ENCODE measurements at places on chromosomes 1 and 21. TPM values are rescaled to one million over a fixed set of nuclear protein-coding genes. Genes with fewer than 3 reads are reported as not detected.

- H3K4me1 ChIP-seq: peaks cover 21% of the 10 kb centered on the region
- no peak overlapping the region for H3K4me3 ChIP-seq
- H3K27me3 ChIP-seq: no peaks in the 10 kb centered on the region
- H3K27ac ChIP-seq: no peak overlapping the region
- no peak for DNase-seq
These were observed 11.5 kb downstream of the TNFSF4 start for GRCh38 chr1:173195596-173196088.

DNA sequence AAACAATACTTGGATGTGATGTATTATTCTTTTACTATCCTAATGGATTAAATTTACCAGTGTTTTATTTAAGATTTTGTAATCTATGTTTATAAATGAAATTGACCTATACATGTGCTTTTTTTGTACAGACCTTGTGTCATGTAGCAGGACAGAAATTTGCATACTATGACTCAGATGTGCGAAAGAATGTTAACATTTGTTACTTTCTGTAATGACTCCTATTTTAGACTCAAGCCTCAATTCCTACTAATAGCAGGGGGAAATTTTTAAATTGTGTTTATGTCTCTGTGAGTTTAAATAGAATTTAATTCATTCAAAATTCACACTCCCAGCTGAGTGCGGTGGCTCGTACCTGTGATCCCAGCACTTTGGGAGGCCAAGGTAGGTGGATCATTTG is 21.8 kb upstream of the RIMKLA start:
- H3K27me3 ChIP-seq: peaks cover 36% of the 10 kb centered on the region
- H3K27ac ChIP-seq: no peak overlapping the region
- no peak for DNase-seq
- H3K36me3 ChIP-seq: no peaks in the 10 kb centered on the region
- no peak overlapping the region for H3K4me3 ChIP-seq

GJA5 gene
- not detected for total RNA-seq

- no peak overlapping the region for H3K4me3 ChIP-seq
- H3K4me1 ChIP-seq: peaks cover 12% of the 10 kb centered on the region
- no peak overlapping the region for H3K27ac ChIP-seq
- H3K27me3 ChIP-seq: no peaks in the 10 kb centered on the region
- no peak for DNase-seq
- H3K36me3 ChIP-seq: peaks cover 29% of the 10 kb centered on the region
These were observed 55.0 kb downstream of the CAMSAP2 start for GRCh38 chr1:200793677-200794076.

DNA sequence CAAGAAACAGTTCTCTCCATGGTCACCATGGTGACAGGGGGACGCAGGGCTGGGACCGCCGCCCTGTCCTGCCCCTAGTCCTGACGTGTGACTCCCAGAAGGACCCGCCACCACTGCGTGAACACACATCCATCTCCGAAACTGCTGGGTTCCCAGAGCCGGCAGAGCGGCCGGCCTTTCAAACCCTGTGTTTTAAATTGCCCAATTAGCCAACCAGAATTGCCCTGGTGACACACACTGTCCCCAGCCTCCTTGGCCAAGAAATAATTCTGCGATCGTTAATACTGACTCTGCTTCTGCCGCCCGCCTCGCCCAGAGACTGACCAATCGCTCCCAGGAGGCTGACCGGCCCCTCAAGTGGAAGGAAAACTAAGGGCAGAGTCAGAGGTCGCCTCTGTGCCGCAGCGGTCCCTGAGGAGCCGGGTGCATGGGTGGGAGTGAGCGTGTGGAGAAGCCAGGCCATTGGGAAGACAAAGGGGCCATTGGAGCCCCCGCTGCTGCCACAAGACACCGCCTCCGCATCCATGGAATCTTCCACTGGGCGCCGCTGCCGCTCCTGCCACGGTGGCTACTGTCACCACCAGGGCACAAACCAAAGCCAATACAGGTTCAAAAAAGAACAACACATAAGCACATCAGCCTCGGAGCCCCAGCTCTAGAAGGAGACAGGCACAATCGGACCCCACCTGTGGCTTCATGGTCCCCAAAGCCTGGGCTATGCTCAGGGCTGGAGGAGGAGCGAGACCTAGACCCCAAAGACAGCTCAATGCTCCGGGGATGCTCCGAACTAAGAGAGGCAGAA is 273.2 kb downstream of the NPHP4 start:
- no peak overlapping the region for H3K4me3 ChIP-seq
- no peaks in the 10 kb centered on the region for H3K4me1 ChIP-seq
- H3K36me3 ChIP-seq: no peaks in the 10 kb centered on the region
- H3K27ac ChIP-seq: no peak overlapping the region
- no peak for DNase-seq

DNA sequence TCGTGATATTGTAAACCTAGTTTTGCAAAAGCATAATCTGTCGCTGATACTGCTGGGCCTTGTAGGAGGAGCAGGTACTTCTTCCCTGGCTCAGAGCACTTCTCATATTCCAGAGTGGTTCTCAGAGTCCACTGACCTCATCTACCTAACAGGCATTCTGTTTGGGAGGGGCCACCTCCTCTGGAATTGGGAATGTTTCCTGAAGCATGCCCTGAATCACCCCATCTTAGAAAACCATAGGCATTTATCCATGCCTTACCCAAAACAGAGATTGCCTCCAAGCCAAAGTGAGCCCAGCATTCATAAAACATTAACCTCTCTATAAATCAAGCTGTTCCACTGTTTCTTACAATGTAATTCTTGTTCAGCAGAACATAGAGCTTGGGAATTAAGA is 35.1 kb downstream of the SLC44A3 start:
- no peak overlapping the region for H3K4me3 ChIP-seq
- DNase-seq: no peak
- no peaks in the 10 kb centered on the region for H3K36me3 ChIP-seq
- peaks cover 10% of the 10 kb centered on the region for H3K4me1 ChIP-seq

DNA sequence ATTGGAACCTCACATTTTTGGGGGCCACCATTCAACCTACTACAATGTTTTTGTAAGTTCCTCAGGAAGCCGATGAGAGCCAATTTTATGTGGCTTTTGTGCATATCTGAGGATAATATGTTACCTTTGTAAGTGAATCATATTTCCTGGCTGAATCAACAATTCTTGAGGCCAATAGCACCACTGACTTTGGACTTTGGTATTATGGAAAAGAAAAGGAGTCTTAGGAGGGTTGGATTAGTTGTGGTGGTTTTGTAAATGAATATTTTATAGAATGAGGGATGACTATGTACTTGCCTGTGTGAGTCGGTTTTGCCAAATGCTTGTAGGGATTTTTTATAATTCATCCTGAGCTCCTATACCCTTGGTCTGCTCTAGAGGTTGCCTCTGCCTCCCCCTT is 181.5 kb upstream of the HMGB4 start:
- no peaks in the 10 kb centered on the region for H3K36me3 ChIP-seq
- DNase-seq: no peak
- no peak overlapping the region for H3K27ac ChIP-seq
- H3K4me3 ChIP-seq: no peak overlapping the region
- H3K4me1 ChIP-seq: no peaks in the 10 kb centered on the region

- no peak overlapping the region for H3K4me3 ChIP-seq
- H3K36me3 ChIP-seq: no peaks in the 10 kb centered on the region
- no peaks in the 10 kb centered on the region for H3K4me1 ChIP-seq
These were observed 116.5 kb upstream of the LRRC7 start for GRCh38 chr1:69451196-69451595.
